ENCODE measurements at places on chromosomes 13 and 19.

GRCh38 chr19:741506-742131 is 9.3 kb upstream of the MISP start:
- no peak for DNase-seq

- peak; percentile 41 for DNase-seq
Observed at GRCh38 chr19:50906217-50906616, 5.0 kb downstream of the KLK4 start.

DNA sequence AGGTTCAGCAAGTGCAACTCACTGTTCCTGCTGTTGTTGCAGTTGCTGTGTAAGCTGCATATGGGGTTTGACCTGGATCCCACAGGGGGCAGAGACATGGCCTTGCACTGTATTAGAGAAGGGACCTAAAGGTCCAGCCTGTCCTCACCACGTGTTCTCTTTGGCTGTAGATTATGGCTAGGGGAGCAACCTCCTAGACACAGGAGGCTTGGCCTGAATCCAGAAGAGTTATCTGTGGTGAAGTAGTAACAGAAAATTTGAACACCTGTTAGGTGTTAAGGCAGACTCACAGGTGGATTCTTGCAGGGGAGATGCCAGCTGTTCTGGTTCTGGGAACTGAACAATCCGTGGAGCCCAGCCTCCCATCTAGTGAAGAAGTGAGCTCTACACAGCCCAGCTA is 3.4 kb upstream of the CYP4F11 start:
- DNase-seq, result no peak

GRCh38 chr13:97261254-97262005 is 39.3 kb downstream of the MBNL2 start:
- DNase-seq, result peak; percentile 35

- no peak for DNase-seq
Observed at GRCh38 chr13:27573265-27573664, 47.1 kb downstream of the LNX2 start.

GRCh38 chr19:48975947-48976847 is 11.1 kb downstream of the FTL start:
- DNase-seq, result no peak

- no peak for DNase-seq
Observed at GRCh38 chr13:112781881-112782361, 92.1 kb downstream of the ATP11A start.

GRCh38 chr19:18227781-18228271 is 1.6 kb upstream of the PDE4C start:
- DNase-seq, result no peak

- DNase-seq, result no peak
Observed at GRCh38 chr13:53074114-53074513, 45.5 kb downstream of the OLFM4 start.

All from GM12891 (cell line).